ENCODE measurements at places on chromosomes 11 and 22.

DNA sequence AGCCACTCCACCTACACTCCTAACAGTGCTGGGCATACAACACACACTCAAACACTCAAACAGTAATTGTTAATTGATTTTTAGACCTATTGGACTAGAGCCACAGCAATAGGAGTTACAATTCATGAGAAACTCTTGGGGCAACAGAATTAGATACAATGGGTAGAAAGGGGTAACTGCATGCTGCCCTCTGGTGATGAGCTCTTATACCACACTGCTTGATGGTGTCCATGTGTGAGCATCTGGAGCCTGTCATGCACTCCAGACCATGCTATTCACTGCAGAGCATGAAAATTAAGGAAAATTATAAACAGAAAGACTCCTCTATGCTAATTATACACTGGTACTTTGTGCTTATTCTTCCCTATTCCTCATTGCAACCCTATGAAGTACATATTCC lies 975.5 kb upstream of the CCDC90B start:
- DNase-seq: no peak

GRCh38 chr11:94602430-94603372 lies 35.5 kb downstream of the PIWIL4 start:
- DNase-seq: peak; percentile 52

DNA sequence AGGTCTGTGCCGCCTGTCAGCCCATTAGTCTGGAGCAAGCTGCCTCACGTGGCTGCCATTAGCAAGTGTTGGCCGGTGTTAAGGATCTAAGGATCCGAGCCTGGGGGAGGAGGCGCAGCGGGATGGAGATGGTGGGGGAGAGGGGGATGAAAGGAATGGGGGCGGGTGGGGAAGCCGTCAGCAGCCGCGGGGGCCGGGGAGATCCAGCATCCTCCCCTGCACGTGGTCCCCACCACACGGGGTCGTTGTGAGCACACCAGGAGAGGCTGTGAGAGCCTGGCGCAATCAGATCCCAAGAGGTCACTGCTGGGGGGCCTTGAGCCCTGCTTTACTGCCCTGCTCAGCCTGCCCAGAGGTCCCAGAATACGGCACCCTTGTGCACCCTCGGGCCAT lies 7.3 kb downstream of the CABP7 start:
- no peak for DNase-seq

DNA sequence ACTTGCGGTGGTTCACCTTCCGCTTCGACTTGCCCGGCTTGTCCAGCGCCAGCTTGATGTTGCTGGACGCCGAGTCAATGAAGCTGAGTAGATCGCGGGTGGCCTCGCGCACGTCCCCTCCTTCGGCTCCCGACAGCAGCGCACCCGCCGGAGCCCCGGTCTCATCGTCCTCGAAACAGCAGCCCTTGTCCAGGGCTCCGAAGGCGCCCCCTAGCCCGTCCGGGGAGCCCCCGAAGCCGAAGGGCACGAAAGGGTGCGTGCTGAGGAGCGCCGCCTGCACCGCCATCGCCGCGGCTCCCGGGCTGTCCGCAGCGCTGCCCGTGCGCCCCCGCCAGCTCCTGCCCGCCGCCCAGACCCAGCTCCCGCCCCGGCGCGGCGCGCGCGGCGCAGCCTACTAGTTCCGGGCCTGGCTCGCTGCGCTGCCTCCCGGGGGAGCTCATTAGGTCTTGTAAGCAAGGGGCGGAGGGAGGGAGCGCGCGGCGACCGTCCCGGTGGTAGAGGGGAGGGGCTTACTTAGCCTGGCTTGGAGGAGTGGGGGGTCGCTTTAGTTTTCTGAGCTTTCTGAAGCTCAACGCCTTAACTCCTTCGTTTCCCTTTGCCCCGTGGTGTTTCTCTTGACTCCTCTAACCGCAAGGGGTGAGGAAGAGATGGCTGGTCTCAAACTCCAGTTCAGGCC lies at the start of gene FAM181B:
TSS of gene FAM181B (minus strand) at position 421 of the 676 bp plus-strand sequence. CDS start at position 286, 135 bp downstream.
- DNase-seq: peak; percentile 78

DNA sequence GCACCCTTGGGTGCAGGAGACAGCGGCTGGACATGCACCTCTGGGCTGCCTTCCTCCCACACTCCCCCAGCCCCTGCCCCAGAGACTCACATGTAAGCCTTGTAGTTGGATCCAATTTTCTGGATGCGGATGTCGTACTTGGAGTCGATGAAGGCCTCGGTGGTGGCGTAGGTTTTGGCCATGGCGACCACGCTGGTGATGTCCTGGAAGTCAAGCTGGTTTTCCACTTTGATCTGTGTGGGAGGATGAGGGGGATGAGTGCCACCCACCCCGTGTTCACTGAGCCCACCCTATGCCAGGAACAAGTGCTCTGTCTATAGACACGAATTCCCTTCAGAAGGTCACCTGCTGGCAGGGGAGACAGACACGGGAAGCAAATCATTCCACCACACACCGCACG lies 66.9 kb downstream of the FBXO7 start:
- no peak for DNase-seq

Measured in dorsolateral prefrontal cortex (tissue), 122 donors.